Activated CD4-positive, alpha-beta T cell treated with anti-CD3 and anti-CD28 coated beads, Interleukin-2, Interleukin-6, amounts not matched to agents 100 ng/mL and 50 ng/mL, durations not matched to agents 16 hours and 8 hours (primary cell): ENCODE measurements at places on chromosomes 13 and 19.
A peak's percentile ranks its signal among the peaks of the same experiment; 100 is the strongest.

GRCh38 chr13:94480672-94481145 is 1.2 kb upstream of the DCT start:
- peak; percentile 2 for DNase-seq

DNA sequence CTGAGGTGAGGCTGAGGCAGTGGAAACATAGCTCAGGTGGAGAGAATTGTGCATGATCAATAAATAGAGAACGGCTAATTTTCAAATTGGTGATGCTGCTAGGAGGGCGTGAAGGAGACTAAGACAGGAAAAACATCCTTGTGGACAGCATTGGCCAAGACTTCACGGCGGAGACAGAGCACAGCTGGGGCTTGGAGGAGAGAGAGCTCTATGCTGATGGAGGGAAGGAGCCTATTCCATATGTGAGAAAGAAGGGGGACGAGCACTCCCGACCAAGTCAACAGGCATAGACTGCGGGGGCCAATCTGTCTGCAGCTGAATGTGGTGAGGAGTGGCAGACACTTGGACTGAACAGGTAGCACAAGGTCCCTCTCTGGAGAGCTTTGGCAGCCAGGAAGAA is 14.8 kb upstream of the SPATA13 start:
- no peak for DNase-seq

GRCh38 chr19:18204394-18205199 is 755 bp upstream of the RAB3A start:
- DNase-seq = no peak

DNA sequence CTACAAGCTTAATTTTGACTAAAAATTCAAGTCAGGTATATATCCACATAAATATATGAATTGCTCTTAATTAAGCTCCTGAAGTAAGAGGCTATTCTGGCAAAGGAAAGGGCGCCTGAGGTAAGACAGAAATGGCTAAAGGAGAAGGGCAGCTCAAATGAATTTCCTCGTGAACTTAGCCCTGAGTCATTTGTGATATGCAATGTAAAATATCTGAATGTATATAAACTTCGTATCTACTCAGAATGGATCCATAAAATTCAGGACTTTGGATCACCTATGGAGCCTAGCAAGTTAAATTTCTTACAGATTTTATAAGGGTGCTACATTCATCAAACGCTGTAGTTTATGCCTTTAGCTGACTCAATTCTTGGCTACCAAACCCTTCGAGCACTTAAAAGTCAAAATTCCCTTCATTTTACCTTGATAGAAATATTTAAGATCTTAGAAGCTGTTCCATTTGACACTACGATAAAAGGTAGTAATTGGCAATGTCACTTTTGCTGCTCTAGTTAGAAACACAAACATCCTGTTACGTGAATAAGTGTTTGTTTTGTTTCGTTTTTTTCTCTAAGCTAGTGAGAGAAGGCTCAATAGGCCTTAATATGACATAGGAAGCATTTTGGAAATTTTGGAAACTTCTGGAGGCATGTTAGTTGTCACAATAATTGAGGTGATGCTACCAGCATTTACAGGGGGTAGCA is 69.2 kb downstream of the DIAPH3 start:
- DNase-seq = no peak

- no peak for DNase-seq
Measured at GRCh38 chr19:6032381-6032780, 54.4 kb upstream of the RANBP3 start.

DNA sequence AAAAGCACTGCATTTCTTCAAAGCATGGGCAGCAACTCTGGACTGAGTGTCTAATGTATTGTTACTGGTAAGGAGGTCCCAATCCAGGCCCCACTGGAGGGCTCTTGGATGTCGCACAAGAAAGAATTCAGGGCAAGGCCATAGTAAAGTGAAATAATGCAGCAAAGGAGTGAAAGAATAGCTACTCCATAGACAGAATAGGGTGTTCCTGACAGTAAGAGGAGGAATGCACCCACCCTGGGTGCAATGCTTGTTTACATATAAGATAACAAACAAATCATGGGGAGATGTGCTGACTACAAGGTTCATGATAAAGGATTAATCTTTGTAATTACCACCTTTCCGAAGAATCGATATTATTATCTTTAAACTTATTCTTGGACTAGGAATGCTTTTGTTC is 58.8 kb upstream of the ABCC4 start:
- DNase-seq = no peak

GRCh38 chr13:72849571-72849970 is 67.6 kb downstream of the PIBF1 start:
- no peak for DNase-seq

- no peak for DNase-seq
Measured at GRCh38 chr19:17138937-17139598, 63.5 kb downstream of the MYO9B start.
